ENCODE measurements at places on chromosomes 5 and 9.
A peak's percentile ranks its signal among the peaks of the same experiment; 100 is the strongest.

GRCh38 chr9:14565352-14566016, 127.7 kb downstream of the ZDHHC21 start:
- no peak for DNase-seq

- DNase-seq: no peak
Observed at GRCh38 chr9:126531035-126531571, 82.6 kb upstream of the LMX1B start.

DNA sequence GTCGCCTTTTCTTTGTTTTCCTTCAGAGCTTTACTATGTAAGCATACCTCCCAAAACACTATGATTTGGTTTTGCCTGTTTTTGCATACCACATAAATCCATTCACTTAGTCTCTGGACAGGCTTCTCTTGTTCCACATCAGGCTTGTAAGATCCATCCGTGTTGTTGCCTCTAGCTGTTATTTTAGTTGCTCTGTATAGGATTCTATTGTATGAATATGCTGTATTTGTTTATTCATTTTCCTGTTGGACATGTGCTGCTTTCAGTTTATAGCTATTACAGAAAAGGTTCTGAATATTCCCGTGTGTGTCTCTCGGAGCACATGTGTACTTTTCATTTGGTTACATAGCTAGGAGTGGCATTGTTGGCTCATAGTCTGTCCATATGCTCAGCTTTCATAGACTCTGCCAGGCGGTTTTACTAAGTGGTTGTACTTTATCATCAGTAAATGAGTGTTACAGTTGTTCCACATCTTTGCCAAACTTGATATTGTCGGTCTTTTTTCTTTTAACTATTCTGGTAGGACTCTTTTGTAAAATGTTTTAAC, 41.8 kb downstream of the NUP214 start:
- DNase-seq: no peak

DNA sequence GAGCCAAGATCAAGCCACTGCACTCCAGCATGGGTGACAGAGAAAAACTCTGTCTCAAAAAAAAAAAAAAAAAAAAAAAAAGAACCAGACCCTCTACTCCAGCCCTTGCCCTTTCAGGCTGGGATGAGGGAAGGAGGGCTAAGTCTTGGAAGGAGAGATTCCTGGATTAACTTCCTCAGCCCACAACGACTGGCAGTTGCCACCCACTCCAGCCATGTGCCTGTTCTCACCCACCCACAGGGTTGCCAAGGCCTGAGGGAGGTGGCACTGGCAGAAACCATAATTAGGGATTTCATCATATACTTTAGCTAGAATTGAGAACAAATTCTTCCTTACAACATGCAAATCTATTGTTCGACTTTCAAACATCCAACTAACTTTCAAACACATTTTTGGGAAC, 87.8 kb upstream of the SLC30A5 start:
- no peak for DNase-seq

DNA sequence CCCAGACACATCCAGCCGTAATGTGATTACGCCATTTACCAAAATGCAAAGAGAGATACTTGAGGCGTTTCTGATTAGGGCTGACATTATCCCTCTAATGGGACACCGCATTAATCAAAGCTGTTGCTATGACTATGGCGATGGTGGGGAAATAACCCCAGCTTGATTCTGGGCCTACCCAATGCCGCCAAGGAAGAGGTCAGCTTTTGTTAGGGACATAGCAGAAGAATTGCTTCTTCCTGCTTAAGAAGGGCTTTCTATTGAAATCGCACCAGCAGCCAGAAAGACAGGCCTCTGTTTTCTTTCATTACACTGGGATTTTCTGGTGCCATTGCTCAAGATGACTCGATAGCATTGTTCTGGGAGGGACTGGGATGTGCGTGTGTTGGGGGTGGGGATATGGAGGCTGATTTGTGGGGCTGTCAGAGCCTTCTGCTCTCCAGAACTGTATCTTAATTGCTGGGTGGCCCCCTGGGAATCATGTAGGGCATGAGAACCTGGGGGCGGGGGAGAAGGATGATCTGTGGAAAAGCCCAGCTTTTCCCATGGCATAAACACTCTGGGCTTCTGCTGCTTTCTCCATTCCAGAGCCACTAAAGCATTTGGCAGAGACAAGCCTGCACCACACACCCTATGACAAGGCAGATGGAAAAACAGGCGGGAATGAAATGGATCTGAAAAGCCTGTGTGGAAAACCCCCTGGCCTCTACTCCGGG, 106.5 kb upstream of the RAD23B start:
- no peak for DNase-seq

- no peak for DNase-seq
Observed at GRCh38 chr5:39231705-39232525, 12.6 kb upstream of the FYB1 start.

- DNase-seq: no peak
Observed at GRCh38 chr5:120615967-120616645, 152.0 kb downstream of the PRR16 start.

DNA sequence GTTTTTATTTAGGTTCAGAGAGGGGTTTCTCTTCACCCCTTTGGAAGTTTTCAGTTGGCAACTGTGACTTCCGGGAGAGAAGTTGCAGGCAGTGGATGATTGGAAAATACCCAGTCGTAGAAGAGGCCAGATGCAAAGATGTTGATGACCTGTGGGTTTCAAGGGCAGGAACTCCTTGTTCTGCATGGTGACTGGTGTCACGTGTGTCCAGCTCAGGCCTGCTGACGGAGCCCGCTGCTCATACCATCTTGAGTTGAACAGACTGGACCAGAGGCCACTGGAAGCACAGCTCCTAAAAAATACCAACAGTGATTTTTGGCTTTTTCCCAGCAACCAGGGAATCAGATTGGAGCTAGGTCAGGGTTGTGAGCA, 243.9 kb upstream of the KLF4 start:
- no peak for DNase-seq

GRCh38 chr5:56147659-56148230, 85.4 kb downstream of the ANKRD55 start:
- no peak for DNase-seq

- DNase-seq: no peak
Observed at GRCh38 chr5:95791751-95792150, 30.8 kb downstream of the GLRX start.

GRCh38 chr9:133584559-133585476, 24.4 kb downstream of the FAM163B start:
- DNase-seq: peak; percentile 50

DNA sequence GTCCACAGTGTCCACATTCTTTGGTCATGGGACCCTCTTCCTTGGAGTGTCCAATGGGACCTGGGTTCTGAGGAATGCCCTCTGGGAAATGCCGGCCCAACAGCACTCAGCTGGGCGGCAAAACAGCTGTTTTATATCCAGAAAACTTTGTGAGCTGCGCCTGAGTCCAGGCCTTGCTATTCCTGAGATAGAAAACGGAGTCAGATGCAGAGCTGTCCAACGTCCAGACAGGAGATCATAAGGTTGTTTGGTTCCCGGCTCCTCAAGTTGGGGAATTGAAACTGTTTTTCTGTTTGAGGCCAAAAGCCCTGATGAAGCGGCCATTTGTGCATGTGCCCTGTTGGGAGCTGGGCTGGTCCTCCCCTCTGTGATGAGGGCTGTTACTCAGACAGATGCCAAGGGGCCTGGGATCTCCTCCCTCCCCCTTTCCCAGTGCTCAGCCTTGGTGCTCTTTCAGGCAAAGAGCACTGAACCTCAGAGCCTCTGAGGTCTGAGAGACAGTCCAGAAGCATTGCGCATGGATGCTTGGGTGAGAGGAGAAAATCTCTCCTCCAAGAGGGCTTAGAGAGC, 66.6 kb upstream of the GARNL3 start:
- DNase-seq: no peak

GRCh38 chr9:4670591-4670990, 4.3 kb upstream of the SPATA6L start:
- no peak for DNase-seq

- DNase-seq: no peak
Observed at GRCh38 chr9:88605512-88606362, 70.8 kb downstream of the NXNL2 start.

DNA sequence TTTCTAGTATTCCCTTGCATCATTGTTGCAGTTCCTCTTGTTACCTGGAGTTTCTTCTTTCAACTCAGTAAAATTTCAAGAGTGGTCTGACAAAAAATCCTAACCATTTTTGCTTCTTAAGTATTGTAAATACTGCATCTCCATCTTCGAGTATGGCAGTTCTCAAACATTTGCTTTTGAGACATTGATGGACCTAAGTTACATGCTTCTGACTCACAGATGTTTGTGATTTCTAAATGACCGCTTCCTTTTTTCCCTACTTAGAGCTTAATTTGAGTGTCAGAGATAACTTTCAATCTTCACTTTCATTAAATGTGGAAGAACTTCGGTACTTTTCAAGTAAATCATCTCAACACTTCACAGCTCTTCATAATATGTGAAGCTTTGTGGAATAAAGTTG, 4.2 kb downstream of the UHRF2 start:
- peak; percentile 13 for DNase-seq

DNA sequence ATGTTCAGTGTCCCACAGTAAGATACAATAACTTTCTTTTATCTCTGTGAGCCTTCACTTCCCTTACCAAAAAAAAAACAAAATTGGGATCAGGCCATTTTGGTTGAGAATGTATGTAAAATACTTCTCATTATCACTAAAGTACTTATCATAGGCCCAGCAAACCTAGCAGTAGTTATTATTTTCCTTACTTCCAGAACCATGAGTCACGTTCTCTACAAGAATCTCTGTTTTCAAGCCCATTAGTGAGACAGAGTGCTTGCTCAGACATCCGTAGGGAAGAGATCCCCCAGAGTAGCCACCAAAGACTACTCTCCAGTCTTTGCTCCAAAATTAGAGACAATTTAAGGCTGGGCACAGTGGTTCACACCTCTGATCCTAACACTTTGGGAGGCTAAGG, 103.9 kb upstream of the NR5A1 start:
- DNase-seq: no peak

DNA sequence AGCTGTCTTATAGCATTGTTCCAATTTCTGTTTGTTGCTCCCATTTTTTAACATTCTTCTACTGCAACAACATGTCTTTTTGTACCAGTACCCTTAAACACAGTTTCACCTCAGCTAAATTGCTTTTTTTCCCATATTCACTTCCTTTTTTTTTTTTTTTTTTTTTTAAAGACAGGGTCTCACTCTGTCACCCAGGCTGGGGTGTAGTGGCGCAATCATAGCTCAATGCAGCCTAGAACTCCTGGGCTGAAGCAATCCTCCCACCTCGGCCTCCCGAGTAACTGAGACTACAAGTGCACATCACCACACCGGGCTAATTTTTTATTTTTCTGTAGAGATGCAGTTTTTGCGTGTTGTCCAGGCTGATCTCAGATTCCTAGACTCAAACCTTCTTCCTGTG, 161.3 kb downstream of the NIPBL start:
- DNase-seq: no peak

DNA sequence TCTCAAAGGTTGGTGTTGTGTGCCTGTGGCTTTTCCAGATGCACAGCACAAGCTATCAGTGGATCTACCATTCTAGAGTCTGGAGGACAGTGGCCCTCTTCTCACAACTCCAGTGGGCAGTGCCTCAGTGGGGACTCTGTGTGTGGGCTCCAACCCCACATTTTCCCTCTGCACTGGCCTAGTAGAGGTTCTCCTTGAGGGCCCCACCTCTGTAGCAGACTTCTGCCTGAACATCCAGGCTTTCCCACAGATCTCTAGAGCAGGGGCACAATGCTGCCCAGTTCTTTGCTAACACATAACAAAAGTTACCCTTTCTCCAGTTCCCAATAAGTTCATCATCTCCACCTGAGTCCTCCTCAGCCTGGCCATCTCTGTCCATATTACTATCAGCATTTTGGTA, 102.1 kb upstream of the ANKRD55 start:
- no peak for DNase-seq

DNA sequence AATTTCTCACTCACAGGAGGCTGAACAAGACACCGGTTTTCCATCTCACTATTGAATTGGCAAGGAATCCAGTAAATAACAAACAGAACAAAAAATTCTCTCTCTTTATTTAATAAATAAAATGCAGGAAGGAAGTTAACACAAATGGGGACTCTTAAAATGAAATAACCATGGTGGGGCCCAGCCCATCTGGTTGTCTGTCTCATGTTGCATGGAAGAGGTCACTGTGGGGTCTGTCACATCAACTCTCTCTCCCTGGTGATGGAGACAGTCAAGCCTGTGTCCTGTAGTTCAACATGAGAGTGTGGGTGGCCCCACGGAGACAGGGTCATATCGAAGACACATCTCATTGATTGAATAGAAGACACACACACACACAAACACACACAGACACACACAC, 297.7 kb downstream of the IRX2 start:
- no peak for DNase-seq
